Right forelimb (tissue), 1 donor: ENCODE measurements at places on chromosomes 6 and 20.

- peak; percentile 79 for DNase-seq
These were observed 72.9 kb downstream of the SNX5 start for GRCh38 chr20:17895641-17896171.

- no peak for DNase-seq
These were observed 140.9 kb downstream of the GJA10 start for GRCh38 chr6:90035047-90035723.

GRCh38 chr6:159527351-159527750, 165.7 kb downstream of the SOD2 start:
- DNase-seq: no peak

DNA sequence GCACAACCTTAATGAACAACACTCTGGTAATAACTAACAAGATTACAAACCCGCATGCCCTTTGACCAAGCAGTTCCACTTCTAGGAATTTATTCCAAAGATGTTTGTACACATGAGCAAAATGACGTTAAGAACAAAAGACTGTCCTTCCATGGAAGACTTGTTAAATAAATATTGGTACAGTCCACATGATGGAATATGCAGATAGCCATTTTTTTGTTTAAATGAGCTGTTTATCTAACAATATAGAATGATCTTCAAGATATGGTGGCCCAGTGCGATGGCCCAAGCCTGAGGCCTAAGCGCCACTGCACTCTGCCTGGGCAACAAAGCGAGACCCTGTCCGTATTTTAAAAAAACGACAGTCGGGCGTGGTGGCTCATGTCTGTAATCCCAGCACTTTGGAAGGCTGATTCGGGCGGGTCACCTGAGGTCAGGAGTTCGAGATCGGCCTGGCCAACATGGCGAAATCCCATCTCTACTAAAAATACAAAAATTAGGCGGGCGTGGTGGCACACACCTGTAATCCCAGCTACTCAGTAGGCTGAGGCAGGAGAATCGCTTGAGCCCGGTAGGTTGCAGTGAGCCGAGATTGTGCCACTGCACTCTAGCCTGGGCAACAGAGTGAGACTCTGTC, 7.4 kb upstream of the AHCY start:
- no peak for DNase-seq

DNA sequence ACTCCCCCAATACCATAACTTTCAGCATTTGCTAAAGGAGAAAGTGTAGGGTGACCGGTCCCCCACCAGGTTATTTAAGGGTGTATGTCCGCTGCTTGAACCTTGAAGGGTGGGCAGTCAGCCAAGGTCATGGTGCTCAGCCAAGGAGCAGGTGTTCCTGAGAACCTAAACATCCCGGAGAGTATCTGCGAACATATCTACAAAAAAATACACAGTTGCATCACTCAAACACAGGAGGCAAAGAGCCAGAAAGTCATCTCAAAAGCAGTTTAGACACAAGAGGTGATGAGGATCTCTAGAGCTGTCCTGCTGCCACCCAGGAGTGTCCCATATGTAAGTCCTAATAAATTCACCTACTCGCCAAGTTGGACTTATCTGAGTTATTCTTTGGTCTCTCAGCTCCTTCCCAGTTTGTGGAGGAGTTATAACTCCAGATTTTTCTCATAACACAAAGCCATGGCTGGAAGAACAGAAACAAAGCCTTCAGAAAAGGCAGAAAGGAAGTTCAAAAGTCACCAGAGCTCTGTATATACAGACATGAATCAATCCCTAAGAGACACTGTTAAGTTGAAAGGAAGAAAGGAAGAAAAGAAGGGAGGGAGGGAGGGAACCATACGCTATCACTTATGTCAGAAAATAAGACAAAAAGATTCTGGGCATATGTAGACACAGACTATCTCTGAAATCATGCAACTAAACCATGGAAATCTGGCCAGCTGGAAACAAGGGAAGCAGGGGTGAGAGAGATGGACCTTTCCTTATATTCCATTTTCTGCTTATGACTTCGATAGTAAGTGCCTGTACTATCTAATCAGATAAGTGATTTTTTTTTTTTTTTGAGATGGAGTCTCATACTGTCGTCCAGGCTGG, 11.3 kb downstream of the MBOAT1 start:
- no peak for DNase-seq

DNA sequence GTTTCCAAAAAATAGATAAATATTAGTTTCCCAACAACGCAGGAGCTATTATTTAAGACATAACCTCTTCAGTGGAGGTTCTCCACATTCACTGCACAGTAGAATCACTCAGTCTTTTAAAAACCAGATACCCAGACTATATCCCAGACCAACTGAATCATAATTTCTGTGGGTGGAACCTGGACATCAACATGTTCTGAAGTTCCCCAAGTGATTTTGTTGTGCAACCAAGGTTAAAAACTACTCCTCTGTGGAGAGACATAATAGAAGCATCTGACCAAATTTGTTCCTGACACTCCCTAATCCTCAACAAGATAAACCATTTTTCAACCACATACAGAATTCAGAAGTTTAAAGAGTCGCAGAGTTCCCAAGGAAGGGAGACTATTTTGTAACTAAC, 42.3 kb downstream of the STK38 start:
- no peak for DNase-seq

GRCh38 chr6:35725721-35726438, 11.0 kb upstream of the ARMC12 start:
- DNase-seq: no peak

DNA sequence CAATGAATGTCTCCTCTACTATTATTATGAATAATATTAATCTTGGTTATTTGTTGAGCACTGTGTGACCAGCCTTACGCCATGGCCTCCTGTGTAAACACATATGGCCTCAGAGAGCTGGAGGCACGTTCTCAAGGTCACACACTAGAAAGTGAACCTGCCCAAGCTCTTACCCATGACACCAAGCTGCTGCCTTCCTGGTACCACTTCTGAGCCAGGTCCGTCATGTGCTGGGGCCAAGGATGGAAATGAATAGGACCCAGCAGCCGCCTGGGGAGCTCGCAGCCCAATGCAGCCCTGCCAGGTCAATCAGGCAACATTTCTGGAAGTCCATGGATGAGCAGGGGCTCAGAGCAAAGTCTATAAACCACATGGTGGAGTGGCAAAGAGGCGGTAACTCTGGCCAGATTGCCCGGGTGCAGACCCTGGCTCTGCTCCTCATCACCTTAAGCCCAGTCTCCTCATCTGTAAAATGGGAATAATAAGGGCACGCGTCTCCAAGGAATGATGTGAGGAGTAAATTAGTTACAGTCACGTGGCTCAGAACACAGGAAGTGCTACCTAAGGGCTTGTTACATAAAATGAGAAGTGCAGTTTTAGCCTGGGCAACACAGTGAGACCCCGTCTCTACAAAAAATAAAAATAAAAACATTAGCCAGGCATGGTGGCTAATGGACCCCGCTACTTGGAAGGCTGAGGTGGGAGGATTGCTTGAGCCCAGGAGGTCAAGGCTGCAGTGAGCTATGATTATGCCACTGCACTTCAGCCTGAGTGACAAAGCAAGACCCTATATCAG, 61.5 kb downstream of the JPH2 start:
- no peak for DNase-seq

DNA sequence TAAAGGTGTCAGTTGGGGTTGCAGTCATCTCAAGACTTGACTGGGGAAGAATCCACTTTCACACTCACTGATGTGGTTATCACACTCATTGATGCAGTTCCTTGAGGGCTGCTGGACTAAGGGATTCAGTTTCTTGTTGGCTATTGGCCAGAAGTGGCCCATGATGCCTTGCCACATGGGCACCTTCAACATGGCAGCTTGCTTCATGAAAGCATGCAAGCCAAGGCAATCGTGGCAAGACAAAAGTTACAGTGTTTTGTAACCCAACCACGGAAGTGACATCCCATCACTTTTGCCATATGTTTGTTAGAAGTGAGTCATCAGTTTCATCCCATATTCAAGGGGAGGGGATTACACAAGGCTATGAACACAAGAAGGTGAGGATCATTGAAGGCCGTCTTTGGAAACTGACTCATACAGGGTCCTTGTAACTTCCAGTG, 3.8 kb upstream of the RANBP9 start:
- DNase-seq: no peak

- no peak for DNase-seq
These were observed 21.7 kb upstream of the NOL4L start for GRCh38 chr20:32606790-32607189.

GRCh38 chr6:20203561-20204511, 8.4 kb downstream of the MBOAT1 start:
- DNase-seq: no peak

- no peak for DNase-seq
These were observed 67.5 kb upstream of the TFB1M start for GRCh38 chr6:155381673-155382337.
